Nucleus accumbens (tissue), 56 donors: ENCODE measurements at places on chromosomes 11 and 22.

DNA sequence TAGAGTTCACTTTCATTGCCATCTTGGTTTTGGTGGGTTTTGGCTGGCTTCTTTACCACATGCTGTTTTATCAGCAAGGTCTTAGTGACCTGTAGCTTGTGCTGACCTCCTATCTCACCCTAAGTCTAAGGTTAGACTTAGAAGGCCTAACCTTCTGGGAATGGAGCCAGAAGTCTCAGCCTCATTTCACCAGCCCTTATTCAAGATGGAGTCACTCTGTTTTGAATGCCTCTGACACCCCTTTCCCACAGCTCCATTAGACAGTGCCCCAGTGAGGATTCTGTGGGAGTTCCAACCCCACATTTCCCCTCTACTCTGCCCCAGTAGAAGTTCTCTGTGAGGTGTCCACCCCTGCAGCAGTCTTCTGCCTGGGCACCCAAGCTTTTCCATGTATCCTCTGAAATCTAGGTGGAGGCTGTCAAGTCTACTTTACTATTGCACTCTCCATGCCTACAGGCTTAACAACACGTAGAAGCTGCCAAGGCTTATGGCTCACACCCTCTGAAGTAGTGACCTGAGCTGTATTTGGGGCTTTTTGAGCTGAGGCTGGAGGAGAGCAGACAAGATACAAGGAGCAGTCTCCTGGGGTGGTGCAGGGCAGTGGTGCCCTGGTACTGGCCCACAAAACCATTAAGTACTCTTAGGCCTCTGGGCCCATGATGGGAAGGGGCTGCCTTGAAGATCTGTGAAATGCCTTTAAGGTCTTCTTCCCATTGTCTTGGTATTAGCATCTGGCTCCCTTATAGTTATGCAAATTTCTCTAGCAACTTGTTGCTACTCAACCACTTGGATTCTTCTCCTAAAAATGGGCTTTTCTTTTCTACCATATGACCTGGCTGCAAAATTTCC, 65.9 kb upstream of the SC5D start:
- DNase-seq: no peak

- no peak for DNase-seq
Observed at GRCh38 chr22:36227396-36227795, 11.9 kb downstream of the APOL2 start.

GRCh38 chr11:57815476-57815875, 53.9 kb downstream of the CTNND1 start:
- no peak for DNase-seq

GRCh38 chr11:118572981-118573550, 857 bp downstream of the ARCN1 start:
- no peak for DNase-seq

- no peak for DNase-seq
Observed at GRCh38 chr11:95230810-95231126, 234 bp downstream of the SESN3 start.
